ENCODE measurements at places on chromosomes 11 and 22.

DNA sequence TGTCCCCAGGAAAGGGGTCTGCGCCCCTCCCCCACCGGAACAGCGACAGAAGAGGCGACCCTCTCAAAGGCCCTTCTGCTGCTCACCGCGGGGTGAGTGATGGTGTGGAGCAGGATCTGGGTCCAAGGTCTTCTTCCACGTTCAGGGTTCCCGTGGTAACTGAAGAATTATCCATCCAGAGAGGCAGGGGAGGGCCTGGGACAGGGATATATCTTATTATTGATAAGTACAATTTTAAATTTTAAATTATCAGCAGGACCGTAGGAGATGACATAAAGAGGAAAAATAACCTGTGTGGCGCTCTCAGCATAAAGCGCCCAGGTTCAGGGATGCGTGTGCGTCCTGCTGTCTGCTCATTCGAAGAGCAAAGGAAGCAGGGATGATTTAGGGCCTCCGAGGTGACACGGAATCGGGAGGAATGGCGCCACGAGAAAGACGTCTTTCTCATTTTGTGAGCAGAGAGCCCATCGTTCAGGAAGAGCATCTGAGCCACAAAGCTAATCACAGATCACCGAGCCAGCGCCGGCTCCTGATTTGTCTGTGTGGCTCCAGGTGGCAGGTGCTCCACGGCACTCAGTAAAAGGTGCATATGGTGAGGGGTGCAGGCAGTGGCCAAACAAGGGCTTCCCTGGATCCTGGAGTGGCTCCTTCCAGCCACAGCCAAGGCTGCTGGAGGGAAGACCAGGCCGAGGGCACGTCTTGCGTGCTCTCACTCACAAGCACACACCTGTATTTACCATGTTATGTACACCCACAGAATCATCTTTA lies 19.3 kb downstream of the KRTAP5-5 start:
- DNase-seq: no peak

GRCh38 chr11:24679821-24680351 lies 183.0 kb downstream of the LUZP2 start:
- no peak for DNase-seq

- DNase-seq: no peak
These were observed 4.7 kb upstream of the HBE1 start for GRCh38 chr11:5274395-5274794.

DNA sequence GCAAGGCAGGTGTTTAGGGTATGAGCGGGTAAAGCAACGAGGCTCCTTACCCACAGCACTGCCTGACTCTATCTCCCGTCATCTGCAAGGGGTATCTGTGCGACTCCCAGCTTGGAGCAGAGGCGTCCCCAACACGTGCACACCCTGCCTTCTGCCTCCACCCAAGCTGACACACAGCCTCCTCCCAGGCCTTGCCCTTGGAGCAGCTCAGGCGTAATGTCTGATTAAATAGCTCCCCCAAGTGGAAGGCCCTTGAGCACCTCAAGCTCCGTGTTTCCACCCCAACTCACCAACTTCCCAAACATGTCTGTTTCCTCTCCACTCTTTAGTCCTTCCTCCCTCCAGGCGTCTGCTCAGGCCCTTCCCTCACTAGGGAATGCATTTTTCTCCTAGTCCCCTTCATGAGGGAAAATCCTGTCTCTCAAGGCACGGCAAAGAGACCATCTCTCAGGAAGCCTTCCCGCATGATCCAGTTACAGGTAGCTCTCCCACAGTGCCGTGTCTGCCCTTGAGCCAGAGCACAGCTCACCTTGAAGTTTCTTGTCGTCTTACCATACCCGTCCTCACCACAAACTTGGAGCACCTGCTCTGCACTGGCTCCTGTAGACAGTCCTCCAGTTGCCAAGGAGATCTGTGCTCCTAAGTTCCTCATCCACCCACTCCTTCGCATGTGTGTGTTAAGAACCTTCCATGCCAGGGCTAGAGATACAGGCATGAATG lies 15.8 kb downstream of the CYB5R2 start:
- peak; percentile 37 for DNase-seq

- DNase-seq: no peak
These were observed 1.7 kb upstream of the INCENP start for GRCh38 chr11:62122076-62122475.

GRCh38 chr11:3809624-3809928 lies 1.2 kb downstream of the PGAP2 start:
- no peak for DNase-seq

- no peak for DNase-seq
These were observed 37.6 kb upstream of the THY1 start for GRCh38 chr11:119460582-119460981.

DNA sequence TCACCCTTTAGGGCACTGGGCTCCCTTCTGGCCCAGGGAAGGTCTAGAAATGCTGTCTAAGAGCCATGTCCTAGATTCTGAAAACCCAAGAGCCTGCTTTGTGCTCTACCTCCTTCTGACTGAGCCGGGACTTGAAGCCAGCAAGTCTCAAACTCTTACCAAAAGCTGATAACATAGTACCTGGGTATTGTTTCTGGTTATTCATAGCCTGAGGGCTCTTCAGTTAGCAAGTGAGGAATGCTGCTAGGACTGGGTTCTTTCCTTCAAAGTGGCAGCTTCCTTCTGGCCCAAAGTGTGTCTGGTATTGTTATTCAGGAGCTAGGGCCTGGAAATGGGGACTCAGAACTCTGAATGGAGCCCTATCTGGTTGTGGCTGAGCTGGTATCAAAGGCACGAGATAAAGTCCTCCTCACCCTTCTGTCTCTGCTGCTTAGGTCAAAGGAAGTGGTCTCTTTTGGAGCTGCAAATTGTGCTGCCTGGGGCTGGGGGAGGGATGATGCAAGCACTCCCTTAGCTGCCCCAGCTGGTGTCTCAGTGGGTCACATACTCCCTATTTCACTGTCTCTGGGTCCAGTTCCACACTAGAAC lies 696.0 kb upstream of the CCDC179 start:
- DNase-seq: no peak

DNA sequence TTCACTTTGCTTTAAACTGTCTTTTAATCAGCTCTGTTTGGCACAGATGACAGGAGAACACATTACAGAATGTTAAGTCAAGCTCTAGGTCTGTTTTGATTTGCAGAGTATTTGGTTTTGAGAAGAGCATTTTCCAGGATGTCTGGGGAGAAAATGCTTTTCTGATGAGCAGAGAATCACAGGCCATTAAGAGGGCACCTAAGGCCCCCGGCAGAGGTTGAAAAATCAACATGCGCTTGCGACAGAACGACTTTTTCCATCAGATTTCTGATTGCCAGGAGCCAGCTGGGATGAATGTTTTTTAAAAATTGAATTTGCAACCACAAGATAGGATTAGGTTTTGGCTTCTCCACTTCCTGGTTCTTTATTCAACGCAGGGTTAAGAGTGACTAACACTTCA lies 304.5 kb downstream of the JRKL start:
- no peak for DNase-seq
